Right renal cortex interstitium (tissue), 3 donors: ENCODE measurements at places on chromosomes 13 and 19.

GRCh38 chr19:34555447-34555846 is 73.9 kb downstream of the WTIP start:
- DNase-seq = no peak

DNA sequence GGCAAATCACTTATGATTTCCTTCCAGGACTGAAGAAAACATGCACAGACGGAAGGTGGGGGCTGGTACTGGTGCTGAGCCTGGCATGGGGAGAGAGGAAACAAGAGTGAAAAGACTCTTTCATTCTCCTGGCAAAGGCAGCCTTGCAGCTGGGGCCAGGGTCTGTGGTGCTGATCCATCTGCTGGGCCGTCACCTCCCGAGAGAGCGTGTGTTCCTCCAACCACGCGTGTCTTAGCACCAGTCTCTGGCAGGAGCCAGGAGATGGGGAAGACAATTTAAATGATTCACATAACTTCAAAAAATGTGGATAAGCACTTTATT is 23.9 kb upstream of the SPART start:
- no peak for DNase-seq

DNA sequence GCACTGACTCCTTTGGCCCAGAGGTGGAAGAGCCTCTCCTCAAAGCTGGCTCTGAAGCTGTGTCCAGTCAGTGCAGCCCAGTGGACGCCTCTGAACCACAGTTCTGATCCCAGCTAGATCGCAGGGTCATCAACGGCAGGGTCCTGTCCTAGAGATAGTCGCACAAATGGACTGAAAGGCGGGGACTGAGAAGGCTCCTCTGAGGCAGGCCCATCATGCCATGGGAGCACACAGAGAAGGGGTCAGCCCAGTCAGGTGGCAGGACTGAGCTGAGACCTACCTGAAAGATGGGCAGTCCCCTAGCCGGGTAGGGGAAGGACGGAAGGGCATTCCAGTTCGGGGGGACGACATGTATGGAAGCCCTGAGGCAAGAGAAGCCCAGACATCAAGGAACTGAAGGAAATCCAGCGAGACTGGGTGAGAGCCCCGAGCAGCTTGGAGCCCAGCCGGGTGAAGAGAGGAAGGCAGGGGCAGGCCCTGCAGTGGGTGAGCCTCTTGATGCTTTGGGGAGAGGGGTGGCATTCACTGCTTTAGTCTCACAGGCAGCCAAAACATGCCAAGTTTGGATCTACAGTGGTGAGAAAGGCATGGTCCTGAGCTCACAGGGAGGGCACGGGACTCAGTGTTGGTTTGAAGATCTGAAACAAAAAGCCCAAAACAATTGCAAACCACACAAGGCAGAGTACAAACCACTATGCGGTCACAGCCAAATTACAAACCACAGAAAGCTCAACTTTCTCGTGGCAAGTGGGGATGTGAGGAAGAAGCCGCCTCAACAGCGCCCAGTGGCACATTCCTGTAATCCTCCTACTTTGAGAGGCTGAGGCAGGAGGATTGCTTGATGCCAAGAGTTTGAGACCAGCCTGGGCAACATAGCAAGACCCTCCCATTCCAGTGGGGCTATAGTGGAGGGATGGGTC is 10.0 kb downstream of the CALM3 start:
- no peak for DNase-seq

GRCh38 chr13:101127741-101128353 is 288.5 kb downstream of the NALCN start:
- peak; percentile 35 for DNase-seq

GRCh38 chr19:6674868-6675305 is 4.9 kb upstream of the TNFSF14 start:
- no peak for DNase-seq

GRCh38 chr19:29886586-29886985 is 55.5 kb upstream of the URI1 start:
- DNase-seq = no peak

DNA sequence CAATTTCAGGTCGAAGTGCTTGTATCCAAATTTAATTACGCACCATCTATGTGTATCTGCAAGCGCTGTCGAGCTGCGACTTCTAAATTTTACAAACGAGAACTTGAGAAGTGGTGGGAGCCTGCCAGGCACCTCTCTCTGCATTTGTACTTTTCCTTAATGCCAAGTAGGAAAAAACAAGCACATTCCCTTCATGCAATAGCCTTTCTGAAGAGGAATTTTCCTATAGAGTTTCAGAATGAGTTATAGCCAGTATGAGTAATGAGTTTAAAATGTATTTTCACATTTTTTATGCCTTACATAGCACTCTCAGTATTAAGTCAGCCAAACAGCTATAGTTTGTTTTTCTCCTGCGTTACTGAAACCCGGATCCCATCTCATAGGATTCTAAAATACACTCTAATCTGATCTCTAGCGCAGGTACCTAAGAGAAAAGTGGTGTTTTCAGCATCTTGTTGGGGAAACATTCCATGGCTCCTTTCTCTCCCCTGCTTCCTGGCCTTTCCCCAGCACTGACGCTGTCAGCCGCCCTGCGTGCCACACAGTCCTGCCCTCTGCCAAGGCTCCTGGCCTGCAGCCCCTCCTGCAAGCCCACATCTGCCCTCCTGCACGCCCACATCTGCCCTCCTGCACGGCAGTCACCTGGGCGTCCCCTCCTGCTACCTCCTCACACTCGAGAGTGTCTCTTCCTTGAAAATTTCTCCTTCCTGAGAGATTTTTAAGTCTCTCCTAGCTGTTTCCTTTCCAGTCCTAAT is 526.9 kb downstream of the MYO16 start:
- no peak for DNase-seq

DNA sequence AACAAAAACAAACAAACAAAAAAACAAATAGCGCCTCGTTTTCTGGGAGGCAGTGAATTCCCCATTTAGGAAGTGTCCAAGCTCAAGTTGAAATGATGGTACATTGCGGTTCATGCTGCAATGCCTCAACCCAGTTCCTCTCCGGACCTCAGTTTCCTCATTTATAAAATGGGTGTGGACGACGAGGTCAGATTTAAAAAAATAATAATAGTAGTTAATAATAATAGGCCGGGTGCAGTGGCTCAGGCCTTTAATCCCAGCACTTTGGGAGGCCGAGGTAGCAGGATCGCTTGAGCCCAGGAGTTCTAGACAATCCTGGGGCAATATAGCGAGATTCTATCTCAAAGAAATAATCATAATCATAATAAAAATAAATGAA is 15.5 kb upstream of the ERCC1 start:
- no peak for DNase-seq

- no peak for DNase-seq
Observed at GRCh38 chr19:35977446-35978222, 17.4 kb upstream of the SDHAF1 start.

GRCh38 chr19:18262144-18262543 is 12.1 kb downstream of the IQCN start:
- no peak for DNase-seq

DNA sequence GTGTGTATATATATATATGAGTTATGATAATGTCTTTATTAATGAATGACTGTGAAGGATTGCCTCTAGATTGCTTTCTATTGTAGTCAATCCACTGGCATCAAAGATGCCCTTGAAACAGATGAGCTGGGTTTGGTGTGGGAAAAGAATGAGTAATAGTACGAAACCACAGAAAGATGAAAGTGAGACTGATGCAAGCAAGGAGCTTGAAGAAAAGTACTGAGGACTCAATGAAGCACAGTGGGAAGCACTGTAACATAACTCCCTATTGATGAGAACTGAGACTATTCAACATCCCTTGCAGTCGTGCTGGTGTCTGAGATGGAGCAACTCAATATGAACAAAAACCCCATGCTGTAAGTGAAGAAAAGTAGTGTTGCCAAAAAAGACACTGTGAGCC is 1794.2 kb downstream of the SLITRK5 start:
- no peak for DNase-seq

DNA sequence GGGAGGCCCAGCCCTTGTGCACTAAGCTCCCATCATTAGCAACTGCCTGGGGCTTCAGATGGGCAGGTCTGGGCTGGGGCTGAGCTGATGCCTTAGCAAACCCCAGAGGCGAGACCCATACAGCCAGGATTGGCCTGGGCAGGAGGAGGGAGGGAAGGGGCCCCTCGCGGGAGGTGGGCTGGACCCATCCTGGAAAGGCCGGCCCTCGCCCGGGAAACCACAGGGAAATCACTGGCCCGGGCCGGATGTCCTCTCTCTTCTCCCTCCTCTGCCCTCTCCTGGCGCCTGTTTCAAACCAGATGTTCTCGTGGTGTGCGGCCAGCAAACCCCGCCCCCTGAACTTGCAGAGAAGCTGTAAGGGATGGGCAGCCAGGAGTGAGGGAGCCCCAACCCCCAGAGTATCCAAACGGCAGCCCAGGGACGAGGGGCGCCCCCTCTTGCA is 43.1 kb downstream of the TMEM255B start:
- no peak for DNase-seq

DNA sequence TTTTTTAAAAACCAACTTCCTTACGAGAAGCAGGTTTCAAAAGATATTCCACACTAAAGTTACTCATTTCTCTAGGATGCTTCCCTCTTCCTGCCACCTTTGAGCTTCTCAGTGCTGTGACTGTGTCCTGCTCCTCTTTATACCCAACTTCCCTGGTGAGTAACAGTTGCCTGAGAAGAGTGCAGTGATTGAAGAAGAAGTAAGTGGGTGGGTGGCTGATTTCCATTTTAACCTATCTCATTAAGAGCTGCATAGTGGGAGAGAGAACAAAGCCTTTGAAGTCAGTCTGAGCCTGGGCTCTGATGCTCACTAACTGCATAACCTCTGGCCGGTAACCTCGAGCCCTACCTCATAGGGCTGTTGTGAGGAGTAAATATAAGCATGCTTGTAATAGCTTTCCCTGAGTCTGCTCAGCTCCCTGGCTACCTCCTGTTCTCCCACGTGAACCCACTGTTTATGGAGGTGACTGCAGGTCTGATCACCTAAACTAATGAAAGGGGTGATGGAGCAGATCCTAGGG is 977.3 kb downstream of the UQCRFS1 start:
- DNase-seq = no peak

DNA sequence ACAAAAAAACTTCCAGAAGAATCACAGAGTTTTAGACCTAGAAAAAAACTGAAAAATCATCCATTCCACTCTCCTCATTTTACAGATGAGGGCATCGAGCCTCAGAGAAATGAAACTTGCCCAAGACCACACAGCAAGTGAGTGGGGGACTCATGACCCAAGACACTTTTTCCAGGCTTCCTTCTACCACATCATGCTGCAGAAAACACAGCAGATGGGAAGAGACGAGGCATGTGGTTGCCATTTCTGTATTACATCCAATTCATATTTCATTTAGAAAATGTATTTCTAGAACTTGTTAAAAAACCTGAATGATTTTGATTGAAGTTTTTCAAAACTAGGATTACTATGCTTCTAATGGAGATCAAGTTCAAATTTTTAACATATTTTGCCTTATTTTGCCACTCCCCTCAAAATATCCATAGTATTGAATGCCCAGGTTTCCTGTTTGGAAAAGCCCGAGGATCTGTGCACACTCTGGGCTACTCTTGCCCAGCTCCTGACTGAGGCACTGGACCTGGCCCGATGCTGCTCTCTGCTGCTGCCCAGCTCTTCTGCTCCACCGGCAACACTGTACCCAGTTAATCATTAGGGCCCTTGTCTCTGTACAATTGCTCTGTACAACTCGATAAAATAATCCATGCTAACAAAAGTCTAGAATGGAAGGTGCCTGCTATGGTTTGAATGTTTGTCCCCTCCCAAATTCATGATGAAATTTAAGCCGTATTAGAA is 157.4 kb downstream of the EFNB2 start:
- DNase-seq = no peak

DNA sequence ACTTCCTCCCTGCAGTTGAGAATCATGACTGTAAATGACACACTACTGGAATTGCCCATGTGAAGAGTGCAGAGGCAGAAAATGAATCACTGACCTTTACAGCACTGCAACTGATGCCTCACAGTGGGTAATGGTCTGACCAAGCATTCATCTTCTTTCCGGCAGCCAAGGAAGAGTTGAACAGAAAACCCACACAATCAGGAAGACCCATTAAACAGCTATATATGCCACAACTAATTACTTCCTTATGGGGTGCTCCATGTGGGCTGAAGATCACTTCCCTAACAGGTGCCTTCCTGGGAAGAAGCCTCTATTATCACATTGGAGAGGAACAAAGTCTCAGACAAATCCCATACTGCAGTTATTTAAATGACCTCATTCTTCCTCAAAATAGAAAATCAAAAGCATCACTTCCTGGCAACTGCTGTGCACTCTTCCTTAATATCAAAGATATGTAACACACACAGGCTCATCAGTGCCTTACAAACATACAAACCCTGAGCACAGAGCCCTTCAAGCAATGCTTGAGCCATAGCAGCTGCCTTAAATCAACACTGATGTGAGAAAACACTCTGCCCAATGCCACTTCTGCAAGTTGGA is 45.8 kb downstream of the RUBCNL start:
- no peak for DNase-seq

DNA sequence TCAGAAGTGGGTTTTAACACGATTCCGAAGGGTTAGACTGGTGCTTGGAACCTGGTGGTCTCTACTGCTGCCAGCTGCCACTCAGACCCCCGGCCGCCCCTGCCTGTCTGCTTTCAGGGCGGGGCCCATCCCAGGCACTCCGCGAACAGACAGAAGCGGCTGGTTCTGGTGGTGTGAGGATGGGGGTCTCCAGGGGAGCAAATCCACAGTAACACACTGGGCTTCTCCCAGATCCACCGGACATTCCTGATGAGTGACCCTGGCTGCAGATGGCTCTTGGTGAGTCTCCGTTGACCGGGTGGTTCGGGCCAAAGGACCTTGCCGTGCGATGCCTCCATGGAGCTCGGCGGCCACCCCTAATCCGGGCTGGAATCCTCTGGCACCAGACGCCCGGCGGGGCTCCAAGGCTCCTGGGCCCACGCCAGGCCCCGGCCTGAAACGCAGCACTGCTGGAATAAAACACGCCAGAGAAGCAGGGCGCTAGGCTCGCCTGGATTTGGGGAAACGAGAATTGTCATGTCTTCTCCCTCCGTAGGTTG is 2.1 kb upstream of the PTBP1 start:
- no peak for DNase-seq

DNA sequence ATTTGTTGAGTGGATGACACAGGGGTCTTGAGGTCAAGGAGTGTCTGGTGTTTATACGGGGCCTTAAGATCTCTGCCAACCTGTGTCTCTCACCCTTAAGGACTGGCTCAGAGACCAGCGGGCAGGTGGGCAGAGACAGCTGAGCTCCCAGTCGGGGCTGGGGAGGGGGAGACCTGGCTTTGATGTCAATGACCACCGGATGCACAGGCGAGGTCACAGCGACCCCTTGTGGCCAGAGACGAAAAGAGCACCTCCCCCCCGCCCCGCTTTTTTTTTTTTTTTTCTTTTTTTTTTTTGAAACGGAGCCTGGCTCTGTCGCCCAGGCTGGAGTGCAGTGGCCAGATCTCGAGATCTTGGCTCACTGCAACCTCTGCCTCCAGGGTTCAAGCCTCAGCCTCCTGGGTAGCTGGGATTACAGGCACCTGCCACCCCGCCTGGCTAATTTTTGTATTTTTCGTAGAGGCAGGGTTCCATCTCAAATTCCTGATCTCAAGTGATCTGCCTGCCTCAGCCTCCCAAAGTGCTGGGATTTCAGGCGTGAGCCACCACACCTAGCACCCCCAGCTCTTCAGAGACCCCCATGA is 12.1 kb upstream of the KLK14 start:
- DNase-seq = no peak
